ENCODE measurements at places on chromosomes 1 and 21. TPM values are rescaled to one million over a fixed set of nuclear protein-coding genes. Genes with fewer than 3 reads are reported as not detected.

LCE1E gene
- total RNA-seq, result not detected

PRAMEF7 gene
- total RNA-seq, result not detected

SRGAP2B gene
- 14.3 TPM for total RNA-seq

LINGO4 gene
- total RNA-seq, result 0.05 TPM

FLG2 gene
- not detected for total RNA-seq

FALEC gene
- not detected for total RNA-seq

TMEM201 gene
- 2.9 TPM for total RNA-seq

MATN1 gene
- total RNA-seq, result not detected

CA14 gene
- 2.7 TPM for total RNA-seq

RHBDL2 gene
- total RNA-seq, result 0.17 TPM

Data from liver (tissue), 10 donors.